ENCODE measurements at places on chromosomes 3 and 15.
A peak's percentile ranks its signal among the peaks of the same experiment; 100 is the strongest.

GRCh38 chr3:71512000-71512399 lies 71.5 kb downstream of the FOXP1 start:
- no peak for DNase-seq

DNA sequence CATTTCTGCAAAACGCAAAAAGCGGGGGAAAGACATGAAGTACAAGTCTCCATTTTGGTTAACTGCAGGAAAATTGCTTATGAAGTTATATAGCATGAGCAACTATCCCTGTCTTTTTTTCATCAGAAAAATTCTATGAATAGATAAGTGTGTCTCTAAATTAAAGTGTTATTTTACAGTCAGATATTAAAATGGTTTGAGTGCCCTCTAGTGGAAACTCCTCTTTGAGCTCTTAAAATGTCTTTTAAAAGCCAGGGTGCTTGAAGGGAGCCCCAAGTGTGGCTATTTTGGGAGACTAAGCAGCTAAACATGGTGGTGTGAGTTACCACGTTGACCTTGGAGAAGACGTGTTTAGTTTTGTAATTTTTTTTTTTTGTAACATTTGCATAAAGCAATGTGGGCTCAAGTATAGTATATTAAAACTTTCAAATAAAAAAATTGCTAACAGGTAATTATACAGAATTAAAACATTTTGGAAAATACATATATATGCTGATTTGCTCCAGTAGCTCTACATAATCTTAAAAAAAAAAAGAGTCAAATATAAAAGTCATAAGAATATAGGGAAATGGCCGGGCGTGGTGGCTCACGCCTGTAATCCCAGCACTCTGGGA lies 77.2 kb downstream of the PPP2R3A start:
- DNase-seq = peak; percentile 16

- no peak for DNase-seq
Measured at GRCh38 chr3:171345107-171345843, 114.9 kb downstream of the TNIK start.

- no peak for DNase-seq
Measured at GRCh38 chr3:49671291-49672288, 2.6 kb upstream of the APEH start.

DNA sequence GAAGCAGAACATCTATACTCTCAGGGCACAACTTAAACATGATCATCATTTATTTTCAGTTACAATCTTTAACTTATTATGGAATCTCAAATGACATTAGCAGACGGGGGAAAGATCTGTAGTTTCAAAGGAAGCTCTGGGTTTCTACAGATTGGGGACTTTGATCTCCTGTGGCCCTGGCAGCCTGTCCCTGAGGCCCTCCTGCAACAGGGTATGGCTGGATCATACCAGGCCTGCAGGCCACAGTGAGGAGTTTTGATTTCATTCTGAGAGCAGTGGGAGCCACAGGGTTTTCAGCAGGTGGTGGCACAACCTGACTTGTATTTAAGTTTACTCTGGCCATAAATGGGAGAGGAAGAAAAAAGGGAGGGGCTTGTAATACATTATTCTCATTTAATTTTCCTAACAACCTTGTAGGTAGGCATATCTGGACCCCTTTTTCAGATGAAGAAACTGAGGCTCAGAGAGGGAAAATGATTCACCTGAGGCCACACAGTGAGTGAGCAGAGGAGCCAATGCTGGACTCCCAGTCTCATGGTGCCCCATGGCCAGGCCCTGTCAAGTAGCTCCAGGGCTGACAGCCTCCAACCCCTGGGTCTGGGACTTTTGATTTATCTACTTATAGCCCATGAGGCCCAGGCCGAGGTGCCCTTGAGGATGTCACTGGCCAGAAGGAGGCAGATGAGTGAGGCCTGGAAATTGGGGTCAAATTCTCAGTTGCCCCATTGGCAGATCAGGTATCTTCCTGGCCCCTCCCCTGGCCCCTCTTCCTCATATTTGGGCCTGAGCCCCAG lies 71.0 kb downstream of the ATP2B2 start:
- no peak for DNase-seq

- no peak for DNase-seq
Measured at GRCh38 chr3:155548195-155548594, 196.7 kb downstream of the PLCH1 start.

- DNase-seq = no peak
Measured at GRCh38 chr15:63836579-63836978, 2.8 kb upstream of the HERC1 start.

DNA sequence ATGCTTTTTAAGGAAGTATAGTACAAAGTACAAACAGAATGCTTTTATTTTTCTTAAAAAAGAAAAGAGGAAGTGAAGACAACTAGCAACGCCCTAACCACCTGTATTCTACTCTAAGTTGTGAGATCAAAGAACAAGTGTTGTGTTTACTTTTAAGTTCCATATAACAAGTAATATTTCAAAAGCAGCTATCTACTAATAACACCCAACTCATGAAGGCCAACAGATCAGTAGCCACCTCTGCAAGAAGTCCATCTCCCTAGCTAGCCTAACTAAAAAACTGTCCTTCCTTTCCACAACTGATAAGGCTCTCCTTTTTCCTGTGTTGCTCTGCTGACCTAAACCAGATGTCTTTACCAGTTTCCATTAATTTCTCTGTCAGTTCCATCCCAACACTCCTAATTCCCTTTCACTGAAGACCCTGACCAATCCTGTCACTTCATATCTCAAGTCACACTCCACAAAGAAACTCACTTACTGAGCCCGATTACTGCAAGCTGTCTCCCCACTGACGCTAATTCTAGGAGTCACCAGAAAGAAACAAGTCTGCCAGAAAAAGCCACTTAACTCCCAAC lies 26.9 kb downstream of the PHC3 start:
- DNase-seq = no peak

DNA sequence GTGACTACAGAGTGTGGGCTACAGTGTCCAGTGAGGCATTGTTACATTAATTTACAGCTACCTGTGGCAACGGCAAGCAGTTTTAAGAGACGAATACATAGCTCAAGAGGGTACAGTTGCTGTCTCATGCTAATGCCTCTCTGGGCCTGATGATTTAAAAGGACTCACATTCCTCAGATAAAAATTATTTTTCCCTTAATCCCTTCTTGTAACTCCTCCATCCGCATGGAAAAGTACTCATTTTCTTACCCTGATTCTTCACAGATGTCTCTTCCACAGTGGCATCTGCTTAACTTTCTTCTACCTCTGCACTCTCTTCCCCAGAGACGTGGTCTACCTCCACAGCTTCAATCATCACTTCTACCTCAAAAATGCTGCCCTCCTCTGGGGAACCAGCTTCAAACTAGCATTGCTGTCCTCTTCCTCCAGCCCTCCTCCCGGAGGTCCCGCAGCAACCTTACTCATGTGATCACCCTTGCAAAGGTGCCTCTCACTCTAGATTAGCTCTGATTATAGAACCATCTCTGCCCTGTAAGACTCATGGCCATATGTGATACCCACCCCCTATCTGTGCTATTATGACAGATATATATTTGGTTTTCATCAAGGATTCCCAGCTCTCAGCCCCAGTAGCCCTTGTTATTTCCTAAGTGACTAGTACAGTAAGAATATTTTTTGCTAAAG lies 21.4 kb upstream of the ABHD17C start:
- DNase-seq = no peak

- no peak for DNase-seq
Measured at GRCh38 chr3:140135461-140135860, 200.5 kb downstream of the CLSTN2 start.

DNA sequence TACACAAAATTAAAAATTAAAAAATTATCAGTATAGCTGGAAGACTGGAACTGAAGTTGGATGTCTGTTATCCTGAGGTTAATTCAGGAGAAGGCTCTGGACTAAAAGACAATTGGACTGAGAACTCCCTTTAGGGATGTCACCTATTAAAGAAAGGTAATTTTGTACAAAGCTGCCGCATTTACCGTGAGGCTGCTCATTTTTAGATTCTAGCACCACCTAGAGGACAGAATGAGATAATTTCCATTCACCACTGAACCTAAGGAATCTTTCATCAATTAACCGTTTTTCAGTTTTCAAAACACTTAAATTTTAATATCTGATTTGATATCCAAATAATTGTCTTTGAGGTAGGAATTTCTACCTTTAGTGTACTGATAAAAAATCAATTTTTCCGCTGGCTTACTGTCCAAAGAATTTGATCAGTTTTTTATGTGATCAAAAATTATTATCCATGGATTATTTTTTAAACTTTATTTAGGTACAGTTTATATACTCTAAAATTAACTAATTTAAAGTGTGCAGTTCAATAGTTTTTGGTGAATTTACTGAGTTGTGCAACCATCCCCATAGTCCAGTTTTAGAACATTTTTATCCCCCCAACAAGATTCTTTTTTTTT lies 106.7 kb upstream of the TNIK start:
- peak; percentile 32 for DNase-seq
